CD14-positive monocyte (primary cell): ENCODE measurements at places on chromosomes 13 and 19.
A peak's percentile ranks its signal among the peaks of the same experiment; 100 is the strongest.

DNA sequence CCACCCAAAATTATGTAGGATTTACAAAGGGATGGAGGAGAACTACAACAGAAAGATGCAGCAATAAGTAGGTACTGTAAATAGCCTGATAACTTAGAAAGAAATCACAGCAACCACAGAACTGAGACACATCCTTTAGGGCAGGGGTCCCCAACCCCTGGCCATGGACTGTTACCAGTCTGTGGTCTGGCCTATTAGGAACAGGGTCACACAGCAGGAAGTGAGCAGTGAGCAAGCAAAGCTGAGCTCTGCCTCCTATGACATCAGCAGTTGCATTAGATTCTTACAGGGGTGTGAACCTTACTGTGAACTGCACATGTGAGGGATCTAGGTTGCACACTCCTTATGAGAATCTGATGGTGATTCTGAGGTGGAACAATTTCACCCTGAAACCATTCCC, 997.6 kb downstream of the DIAPH3 start:
- no peak for DNase-seq

GRCh38 chr13:109790942-109791605, 4.7 kb upstream of the IRS2 start:
- DNase-seq = peak; percentile 65

DNA sequence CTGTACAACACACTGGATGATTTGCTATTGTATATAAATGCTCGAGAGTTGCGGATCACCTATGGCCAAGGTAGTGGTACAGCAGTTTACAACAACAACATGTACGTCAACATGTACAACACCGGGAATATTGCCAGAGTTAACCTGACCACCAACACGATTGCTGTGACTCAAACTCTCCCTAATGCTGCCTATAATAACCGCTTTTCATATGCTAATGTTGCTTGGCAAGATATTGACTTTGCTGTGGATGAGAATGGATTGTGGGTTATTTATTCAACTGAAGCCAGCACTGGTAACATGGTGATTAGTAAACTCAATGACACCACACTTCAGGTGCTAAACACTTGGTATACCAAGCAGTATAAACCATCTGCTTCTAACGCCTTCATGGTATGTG, 21.5 kb downstream of the OLFM4 start:
- no peak for DNase-seq

- peak; percentile 11 for DNase-seq
Measured at GRCh38 chr13:75372517-75372916, 109.5 kb downstream of the TBC1D4 start.

DNA sequence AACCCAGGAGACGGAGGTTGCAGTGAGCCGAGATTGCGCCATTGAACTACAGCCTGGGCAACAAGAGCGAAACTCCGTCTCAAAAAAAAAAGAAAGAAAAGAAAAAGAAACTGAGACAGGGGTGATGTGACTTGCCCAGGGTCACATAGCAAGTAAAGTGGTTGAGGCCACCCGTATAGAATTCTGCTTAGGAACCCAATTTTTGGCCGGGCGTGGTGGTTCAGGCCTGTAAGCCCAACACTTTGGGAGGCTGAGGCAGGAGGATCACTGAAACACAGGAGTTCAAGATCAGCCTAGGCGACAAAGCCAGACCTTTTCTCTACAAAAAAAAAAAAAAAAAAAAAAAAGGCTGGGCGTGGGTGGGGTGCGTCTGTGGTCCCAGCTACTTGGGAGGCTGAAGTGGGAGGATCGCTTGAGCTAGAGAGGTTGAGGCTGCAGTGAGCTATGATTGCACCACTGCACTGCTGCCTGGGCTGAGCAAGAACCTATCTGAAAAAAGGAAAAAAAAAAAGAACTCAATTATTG, 1.3 kb downstream of the SNRPA start:
- DNase-seq = no peak

DNA sequence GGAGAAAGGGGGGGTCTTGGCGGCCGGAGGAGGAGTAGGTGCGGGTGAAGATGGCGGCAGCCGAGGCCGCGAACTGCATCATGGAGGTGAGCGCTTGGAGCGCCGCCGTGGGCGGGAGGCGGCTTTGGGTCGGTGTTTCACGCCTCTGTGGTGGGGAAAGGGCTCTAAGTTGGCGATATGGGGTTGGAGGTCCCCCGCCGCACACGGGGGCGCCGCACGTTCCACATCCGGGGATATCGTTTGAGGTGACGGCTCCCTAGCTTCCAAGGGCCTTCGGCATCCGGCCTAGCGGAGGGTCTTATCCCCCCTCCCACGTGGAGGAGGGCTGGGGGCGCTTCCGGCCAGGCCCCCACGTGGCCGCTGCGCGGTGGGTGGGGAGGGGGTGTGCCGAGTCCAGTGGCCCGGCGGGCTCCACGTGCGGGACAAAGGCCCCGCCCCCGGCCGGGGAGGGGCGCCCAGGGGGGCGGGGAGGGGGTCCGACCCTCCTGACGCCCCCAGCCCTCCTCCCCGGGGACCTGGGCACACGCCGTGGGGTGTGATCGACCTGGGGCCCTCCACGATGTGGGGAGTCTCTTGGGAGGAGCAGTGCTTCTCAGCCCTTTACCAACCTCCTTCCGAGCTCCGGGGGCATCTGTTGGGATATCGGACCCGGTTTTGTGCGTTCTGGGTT, at the start of gene PRMT1:
PRMT1 (plus strand) TSS at position 41 of the 670 bp plus-strand sequence; CDS start at position 51, 10 bp downstream.
- no peak for DNase-seq

DNA sequence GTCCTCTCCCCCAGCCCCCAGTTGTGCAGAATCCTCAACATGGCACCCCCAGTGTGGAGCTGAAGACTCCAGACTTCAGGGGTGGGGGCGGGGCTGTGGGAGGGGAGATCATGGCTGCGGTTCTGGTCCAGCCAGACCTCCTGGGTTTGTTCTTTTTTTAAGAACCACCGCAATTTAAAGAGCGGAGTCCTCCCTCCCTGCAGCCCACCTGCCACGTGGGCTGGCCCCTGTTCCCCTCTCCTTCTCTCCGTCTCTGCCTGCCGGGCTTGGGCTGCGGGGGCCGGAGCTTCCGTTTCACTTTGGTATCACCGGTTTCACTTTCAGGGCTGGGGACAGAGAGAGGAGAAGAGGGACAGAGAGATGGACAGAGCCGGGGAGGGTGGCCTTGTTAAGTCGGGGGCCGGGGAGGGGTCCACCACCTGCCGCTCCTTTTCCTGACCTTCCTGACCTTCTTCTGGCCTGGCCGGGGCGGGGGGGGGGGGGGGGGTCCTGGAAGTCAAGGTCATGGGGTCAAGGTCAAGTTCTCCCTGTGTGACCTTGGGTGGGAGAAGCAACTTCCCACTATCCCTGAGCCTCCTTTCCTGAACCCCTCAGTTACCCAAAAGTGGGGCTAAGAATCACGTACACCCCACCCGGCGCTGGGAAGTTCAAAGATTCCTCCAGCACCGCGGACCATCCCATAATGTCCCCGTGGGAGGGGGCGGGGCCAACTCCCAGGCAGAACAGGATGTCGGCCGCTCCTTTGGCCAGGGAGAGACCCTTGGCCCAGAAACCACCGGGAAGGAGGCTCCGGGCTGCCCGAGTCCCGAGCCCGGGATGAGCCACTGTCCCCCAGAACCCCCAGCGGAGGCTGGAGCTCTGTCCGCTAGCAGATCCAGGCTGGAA, 11.3 kb upstream of the ZBTB7A start:
- DNase-seq = peak; percentile 63

DNA sequence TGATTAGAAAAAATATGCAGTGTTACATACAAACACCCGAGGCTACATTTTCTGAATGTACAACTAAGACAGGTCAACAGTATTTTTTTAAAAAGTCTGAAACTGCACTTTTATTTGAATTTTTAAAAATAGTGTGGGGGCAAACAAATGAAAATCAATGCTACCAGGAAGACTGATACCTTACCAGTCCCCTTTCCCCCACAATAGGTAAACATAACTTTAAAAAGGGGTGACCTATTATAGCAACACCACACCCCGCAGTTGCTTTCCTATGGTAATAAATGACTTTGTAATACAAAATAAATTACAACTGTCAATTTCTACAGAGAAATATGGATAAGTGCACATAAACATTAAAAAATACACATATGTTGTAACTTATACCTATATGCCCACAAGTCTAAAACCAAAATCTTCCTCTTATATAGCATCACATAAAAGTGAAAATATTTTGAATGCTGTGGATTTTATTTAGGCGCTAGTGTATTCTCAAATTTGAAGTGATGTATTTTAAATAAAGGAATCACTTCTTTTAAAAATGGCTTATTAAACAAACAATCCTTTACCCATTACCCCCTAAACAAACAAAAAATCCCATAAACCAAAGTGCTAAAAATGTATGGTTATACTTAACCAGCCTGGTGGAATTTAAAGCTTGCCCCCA, 63.1 kb downstream of the KCNRG start:
- DNase-seq = no peak
